ENCODE measurements at places on chromosomes 3 and 15.
A peak's percentile ranks its signal among the peaks of the same experiment; 100 is the strongest.

DNA sequence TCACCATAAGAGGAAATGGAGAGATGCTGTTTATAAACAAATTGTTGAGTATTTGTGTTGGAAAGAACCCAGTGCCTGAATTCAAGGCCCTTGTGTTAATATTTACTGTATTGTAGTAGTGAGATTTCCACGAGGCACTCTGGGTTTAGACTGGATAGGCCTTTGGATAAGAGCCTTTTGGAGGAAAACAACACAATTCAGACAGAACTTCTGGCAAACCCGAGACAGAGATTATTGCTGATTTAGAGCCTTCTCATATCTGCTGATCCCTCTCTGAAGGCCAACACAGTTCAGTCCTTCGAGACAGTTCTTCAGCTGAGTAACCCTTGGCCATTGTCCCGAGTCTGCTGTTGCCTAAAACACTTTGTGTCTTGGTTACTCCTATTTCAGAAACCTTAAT, 55.7 kb downstream of the LMCD1 start:
- DNase-seq: no peak

- no peak for DNase-seq
Observed at GRCh38 chr3:120160050-120160449, 65.8 kb upstream of the GSK3B start.

GRCh38 chr3:194906970-194907629, 221.4 kb downstream of the FAM43A start:
- DNase-seq: no peak

GRCh38 chr3:62318752-62319569, 54.4 kb downstream of the FEZF2 start:
- peak; percentile 37 for DNase-seq

DNA sequence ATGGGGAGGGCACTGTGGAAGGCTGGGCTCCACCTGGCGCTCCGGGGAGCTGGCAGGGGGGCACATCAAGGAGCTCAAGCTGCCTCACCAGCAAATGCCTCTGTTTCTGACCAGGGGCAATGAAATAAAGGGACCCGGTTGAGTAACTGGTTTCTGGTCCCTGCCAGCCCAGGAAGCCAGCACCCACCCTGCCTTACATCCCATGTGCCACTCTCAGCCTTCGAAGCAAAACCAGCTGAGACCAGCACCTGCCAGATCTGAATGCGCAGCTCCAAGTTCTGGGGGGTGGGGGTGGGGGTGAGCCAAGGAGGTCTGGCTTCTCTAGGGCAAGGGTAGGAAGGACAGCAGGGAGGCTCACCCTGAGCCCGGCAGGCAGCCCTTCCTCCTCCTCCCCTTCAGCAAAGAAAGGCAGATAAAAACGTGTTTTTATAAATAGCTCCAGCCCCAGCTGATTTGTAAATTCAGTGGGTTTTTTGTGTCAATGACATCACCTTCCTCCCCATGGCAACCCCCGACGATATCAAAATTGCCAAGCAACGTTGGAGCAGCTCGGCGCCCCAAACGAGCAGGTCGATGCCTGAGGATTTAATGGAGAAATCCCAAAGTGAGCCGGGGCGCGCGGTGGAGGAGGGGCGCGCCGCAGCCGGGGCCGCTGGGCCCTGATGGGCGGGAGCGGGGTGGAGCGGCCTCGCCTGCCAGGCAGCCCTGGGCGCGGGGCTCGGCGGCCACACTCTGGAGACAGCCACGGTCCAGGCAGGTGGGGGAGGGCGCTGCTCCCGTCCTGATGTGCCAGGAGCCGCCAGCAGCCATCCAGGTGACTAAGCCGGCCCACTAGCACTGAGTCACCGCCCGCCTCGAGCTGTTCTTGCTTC, at the start of gene PAK6:
Gene PAK6, plus strand, starts transcription at position 532 of the 872 bp plus-strand sequence. CDS start 25,723 bp downstream, outside the sequence.
- peak; percentile 65 for DNase-seq

- peak; percentile 37 for DNase-seq
Observed at GRCh38 chr3:49723296-49723627, 489 bp downstream of the GMPPB start.

DNA sequence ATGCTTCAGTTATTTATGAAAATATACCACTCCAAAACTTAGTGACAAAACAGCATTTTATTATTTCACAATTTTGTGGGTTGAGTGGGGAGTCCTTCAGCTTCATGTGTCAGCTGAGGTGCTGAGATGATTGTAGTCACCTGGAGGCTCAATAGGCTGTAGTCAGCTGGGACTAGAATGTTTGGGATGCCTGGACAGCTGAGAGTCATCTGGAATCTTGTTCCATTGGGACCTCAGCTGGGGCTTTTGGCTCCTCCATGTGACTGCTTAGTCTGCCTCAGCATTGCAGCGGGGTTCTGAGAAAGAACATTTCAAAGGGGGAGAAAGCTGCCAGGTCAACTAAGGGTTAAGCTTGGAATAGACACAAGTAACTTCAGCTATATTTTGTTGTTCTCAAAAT, 13.4 kb downstream of the STT3B start:
- no peak for DNase-seq

DNA sequence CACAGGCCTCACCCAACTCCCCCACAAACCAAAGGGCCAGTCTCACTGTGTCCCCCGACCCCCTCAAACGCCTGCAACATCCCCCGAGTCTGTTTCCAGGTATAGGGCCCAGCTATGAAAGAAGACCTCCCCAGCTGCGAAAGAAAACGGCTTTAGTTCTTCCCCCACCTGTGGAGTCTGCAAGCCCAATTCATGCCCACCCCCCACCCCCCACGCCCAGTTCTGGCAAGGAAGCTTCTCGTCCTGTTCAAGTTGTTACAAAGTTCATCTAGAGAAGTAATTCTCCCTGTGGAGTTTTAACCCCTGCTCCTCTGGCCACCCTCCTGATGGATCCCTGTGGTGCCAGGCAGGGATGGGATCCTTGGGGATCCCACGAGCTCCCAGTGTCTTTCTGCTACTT, 54.4 kb downstream of the CCDC66 start:
- no peak for DNase-seq

GRCh38 chr3:3170998-3171397, 8.5 kb downstream of the CRBN start:
- DNase-seq: peak; percentile 37

GRCh38 chr3:35789042-35789831, 149.9 kb downstream of the ARPP21 start:
- DNase-seq: no peak

DNA sequence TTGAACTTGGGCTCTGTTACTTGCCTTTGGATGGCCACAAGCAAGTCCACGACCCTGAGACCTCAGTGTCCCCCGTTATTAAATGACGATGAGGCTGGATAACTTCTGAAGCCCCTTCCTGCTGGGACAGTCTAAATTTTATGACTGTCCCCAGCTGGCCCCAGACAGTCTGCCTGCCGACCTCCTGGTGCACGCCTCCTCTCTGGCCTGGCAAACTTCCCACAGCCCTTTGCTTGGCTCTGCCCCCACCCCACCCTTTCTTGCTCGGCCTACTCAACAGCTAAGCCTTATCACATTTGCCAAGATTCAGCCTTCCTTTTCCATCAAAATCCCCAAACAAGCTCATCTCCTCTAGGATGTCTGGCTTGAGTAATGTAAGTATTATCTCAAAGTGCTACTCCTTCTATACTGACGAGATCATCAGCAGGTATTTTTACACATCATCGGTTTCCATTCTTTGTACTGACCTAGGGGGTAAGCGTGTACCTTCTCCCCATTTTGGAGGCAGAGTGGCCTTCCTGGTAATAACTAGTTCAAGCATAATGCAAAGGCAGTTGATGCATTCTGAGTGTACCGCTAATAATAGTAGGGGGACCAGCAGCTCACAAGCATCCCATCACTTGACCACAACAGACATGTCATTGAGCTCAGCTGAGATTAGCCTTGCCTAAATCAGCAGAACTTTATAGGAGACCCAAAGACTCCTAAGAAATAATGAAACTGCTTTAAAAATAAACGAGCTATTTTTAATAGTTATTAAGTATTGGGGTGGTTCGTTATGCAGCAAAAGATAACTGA, 120.8 kb upstream of the HACD2 start:
- DNase-seq: no peak

- no peak for DNase-seq
Observed at GRCh38 chr15:26318689-26319088, 454.2 kb downstream of the GABRB3 start.

DNA sequence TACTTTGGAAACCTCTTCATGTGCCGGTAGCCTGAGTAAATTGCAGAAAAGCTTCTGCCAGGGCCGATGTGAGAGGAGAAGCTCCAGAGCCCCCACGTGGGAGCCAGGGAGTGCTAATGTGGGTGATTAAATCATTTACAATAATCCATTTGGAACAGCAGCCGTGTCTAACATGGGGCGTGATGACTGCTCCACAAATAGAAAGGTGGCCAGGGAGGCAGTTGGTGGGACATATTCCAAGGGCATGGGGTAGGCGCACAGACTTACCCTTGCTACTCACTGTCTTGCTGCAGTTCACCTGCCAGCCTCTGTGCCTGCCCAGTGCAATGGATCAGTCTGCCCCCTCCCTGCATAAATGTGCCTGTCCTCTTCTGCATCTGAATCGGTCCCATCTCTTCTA, 39.3 kb upstream of the INSYN1 start:
- DNase-seq: no peak

DNA sequence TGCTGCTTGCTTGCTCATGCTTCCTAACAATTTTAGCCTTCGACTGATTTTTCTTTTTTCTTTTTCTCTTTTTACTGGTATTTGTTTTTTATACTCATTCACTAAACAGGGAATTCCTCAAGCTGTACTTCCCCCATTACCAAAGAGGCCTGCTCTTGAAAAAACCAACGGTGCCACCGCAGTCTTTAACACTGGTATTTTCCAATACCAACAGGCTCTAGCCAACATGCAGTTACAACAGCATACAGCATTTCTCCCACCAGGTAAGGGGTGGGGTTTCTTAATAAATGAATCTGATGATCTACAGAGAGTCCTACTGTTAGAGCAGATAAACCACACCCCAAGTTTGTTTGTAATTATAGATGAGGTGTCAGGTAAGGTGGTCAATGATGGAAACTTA, 178.8 kb downstream of the MBNL1 start:
- no peak for DNase-seq

DNA sequence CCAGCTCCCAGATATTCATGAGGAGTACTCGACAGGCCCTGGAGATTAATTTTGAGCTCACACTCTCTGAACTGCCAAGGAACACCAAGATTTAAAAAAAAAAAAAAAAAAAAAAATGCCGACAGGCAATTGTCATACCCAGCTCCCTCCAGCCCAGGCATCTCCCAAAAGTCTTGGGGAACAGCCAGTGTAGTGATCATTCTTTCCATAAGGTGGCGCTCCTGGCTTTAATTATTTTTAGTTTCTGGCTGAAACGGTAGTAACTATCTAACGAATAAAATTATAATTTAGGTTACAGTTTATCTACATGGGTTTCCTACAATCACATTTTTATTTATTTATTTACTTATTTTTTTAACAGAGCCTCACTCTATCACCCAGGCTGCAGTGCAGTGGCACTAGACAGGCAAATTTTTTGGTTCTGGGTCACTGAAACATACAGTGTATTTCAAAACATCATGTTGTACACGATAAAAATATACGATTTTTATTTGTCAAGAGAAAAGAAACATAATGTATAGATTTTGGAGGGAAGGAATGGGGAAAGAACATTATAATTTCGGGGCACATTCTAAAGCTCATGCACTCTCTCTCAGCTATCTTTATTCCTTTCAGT, 157.3 kb downstream of the ADAMTS9 start:
- DNase-seq: peak; percentile 19

DNA sequence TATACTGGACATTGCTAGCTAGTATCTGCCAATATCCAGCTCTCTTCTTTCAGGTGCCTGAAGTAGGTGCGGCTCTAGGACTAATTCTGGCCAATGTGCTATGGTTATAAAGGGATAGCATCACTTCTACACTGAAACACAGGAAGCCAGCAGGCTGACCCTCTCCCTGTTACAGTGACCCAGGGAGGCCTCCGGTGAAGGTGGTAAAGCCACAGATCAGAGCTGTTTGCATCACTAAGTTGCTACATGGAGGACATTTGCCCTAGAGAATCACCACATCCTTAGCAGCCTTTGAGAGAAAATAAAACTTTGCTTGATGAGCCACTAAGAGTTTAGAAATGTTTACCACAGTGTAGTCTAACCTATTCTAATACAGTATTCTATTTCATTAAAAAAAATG, 161.4 kb downstream of the CHST2 start:
- no peak for DNase-seq

GRCh38 chr3:154956815-154957214, 123.3 kb upstream of the MME start:
- no peak for DNase-seq

GRCh38 chr15:83810110-83810509, 156.2 kb downstream of the ADAMTSL3 start:
- DNase-seq: no peak

GRCh38 chr3:12807066-12807465, 10.6 kb downstream of the CAND2 start:
- DNase-seq: no peak

DNA sequence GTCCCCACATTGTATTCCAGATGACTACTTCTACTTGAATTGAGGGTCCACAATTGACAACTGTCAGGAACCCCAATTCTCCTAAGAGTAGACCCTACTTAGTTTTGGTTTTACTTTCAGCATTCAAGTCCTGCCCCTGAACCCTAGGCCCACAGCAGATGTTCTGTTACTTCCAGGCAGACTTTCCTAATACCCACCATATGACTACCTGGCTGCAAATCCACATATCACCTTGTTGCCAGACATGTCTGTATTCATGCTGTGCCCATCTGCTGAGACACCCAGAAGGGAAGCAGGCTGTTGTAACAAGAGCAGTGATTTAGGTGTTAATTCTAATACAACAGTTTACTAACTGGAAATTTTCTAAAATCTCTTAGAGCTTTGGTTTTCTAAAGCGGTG, 235.1 kb upstream of the CCDC54 start:
- DNase-seq: no peak

DNA sequence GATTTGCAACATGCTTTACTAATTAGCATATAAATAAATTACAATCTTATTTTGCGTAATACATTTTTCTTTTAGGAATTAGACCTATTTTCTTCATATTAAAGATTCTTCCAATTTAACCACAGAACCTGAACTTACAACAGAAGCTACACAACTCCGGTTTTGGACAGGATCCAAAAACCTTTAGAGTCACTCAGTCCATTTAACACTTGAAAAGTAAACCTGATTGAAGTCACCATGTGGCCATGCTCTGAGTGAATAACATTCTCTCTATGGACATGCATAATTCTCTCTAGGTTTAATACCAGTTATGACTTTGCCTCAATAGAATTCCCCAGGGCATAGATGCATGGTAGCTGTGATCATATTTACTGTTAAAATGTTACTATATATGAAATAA, 751.0 kb downstream of the VGLL3 start:
- no peak for DNase-seq

- DNase-seq: no peak
Observed at GRCh38 chr3:170154084-170154483, 27.4 kb downstream of the PHC3 start.

- DNase-seq: no peak
Observed at GRCh38 chr3:126339466-126339865, 17.7 kb downstream of the KLF15 start.

GRCh38 chr3:10981961-10982360, 10.6 kb upstream of the SLC6A1 start:
- no peak for DNase-seq

DNA sequence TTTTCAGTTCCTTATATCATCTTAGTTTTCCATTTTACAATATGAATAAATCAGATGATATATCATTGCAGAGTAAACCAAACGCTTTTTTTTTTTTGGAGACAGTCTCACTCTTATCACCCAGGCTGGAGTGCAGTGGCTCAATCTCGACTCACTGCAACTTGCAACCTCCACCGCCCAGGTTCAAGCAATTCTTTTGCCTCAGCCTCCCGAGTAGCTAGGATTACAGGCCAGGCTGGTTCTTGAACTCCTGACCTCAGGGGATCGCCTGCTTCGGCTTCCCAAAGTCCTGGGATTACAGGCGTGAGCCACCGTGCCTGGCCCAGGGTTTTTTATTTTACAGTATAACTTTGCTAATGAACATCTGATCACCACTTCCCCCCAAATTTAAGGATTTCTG, 5.9 kb upstream of the EBLN2 start:
- DNase-seq: no peak

Measured in hematopoietic multipotent progenitor cell (in vitro differentiated cells).